8988T (cell line): ENCODE measurements at places on chromosomes 11 and 22.
A peak's percentile ranks its signal among the peaks of the same experiment; 100 is the strongest.

- DNase-seq, result no peak
Observed at GRCh38 chr22:31742115-31742514, 7.8 kb downstream of the PRR14L start.

GRCh38 chr11:112511271-112511670, 250.6 kb upstream of the PLET1 start:
- no peak for DNase-seq

GRCh38 chr11:23727794-23728193, 769.1 kb upstream of the LUZP2 start:
- peak; percentile 37 for DNase-seq

DNA sequence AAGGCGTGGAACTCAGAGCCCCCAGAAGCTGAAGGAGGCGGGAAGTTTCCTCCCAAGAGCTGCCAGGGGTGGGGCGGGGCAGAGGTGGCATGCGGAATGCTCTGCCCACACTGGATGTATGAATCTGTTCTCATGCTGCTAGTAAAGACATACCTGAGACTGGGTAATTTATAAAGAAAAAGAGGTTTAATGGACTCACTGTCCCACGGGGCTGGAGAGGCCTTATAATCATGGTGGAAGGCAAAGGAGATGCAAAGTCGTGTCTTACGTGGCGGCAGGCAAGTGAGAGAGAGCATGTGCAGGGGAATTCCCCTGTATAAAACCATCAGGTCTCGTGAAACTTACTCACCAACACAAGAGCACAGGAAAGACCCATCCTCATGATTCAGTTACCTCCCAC, 57.6 kb downstream of the SMIM38 start:
- no peak for DNase-seq

- DNase-seq, result no peak
Observed at GRCh38 chr11:9951807-9952206, 287.9 kb downstream of the SWAP70 start.

- DNase-seq, result no peak
Observed at GRCh38 chr22:46362203-46362933, 26.9 kb downstream of the TRMU start.

DNA sequence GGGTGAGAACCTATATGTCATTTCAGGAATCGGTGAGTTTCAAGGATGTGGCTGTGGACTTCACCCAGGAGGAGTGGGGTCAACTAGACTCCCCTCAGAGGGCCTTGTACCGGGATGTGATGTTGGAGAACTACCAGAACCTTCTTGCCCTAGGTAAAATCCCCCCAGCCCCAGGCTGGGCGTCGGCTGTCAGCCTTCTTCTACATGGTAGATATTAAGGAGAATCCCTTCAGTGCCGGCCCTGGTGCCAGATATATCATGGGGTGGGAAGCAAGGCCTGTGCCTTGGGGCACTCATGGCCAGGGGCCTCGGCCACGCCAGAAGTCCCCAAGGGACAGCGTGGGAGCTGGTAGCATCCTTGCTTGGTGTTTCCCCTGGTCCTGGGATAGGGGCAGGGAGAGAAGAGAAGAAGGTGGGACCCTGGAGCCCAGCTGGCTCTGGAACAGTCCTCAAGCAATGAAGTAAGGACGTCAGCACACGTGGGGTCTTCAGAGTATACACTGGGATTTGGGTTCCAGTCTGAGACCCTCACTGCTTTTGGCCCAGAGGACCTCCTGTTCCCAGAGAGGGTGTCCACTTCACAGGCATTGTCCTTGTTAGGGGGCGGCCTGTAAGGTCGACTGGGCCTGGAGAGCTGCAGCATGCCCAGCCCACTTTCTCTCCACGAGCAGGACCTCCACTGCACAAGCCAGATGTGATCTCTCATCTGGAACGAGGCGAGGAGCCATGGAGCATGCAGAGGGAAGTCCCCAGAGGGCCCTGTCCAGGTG, 6.8 kb downstream of the ZNF74 start:
- no peak for DNase-seq

- peak; percentile 0 for DNase-seq
Observed at GRCh38 chr22:38129021-38129420, 18.5 kb upstream of the BAIAP2L2 start.

- no peak for DNase-seq
Observed at GRCh38 chr22:36764641-36765040, 11.3 kb downstream of the IFT27 start.

DNA sequence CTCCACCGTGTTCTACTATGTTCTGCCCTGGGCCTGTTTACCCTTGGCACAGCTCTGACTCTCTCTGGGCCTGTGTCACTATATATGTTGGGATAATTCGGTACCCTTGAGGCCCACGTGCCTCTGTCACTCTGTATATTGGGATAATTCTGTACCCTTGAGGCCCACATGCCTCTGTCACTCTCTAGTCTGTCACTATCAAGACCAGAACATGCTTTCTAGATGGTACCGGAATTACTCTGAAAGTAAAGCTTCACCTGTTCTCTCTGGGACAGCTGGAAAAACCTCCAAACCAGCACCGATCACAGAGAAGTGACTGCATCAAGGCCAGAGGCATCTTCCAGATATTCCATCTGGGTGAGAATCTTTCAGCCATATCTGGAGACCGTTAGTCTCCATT, 9.3 kb upstream of the FCHSD2 start:
- no peak for DNase-seq

DNA sequence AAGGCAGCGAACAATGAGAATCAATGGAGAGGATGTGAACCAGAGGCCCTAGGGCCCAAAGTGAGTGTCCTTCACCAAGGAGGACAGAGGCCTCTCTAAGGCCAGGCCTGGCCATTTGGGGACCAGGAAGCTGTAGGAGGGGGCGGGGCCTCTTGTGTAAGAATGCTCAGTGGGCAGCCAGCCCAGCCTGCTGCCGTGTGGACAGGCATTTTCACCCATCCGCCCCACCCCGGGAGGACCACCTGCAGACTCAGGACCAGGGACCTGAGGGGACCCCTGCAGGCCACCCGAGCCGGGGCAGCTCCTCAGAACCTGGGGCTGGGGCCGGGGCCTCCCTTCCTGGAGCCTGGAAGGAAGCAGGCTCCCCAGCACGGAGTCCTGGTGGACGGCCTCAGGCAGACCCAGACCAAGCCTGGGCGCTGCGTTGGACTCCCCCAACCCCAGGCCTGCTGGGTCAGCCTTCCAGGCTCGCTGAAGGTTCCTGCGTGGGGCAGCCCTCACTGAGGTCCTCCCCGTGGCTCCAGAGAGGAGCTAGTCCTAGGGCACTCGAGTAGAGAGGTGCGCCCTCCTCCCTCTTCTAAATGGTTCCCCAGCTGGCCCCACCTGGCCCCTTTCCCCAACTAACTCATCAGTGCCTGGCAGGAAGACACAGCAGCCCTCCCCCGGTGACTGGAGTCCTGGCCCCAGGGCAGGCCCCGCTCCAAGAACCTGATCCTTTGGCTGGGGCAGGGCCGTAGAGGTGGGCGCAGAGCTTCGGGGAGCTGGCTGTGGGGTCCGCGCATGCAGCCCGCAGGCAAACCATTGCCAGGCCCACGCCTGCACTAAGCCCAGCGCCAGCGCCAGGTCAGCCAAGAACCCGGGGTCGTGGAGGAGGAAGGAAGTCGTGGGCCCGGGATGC, 1.5 kb upstream of the TRABD start:
- DNase-seq, result no peak
